Activated T-helper 1 cell treated with anti-CD3 and anti-CD28 coated beads, Interleukin-12 subunit alpha, Interleukin-12 subunit beta, Interleukin-2, Interleukin-4 antibody, amounts not matched to agents 30 ng/mL and 10 ng/mL and 1 ng/mL, durations not matched to agents 14 hours and 24 hours and 36 hours (primary cell): ENCODE measurements at places on chromosomes 4 and X. TPM values are rescaled to one million over a fixed set of nuclear protein-coding genes. Genes with fewer than 3 reads are reported as not detected.

SMIM10L2A gene
- total RNA-seq: 1.3 TPM in 2 replicates

GRCh38 chr4:128570387-128570975, 239.0 kb upstream of the JADE1 start:
- DNase-seq: no peak

GRCh38 chrX:8194216-8194615, 23.1 kb upstream of the VCX2 start:
- no peak for DNase-seq

GRCh38 chrX:7216981-7217587, 69.1 kb upstream of the PUDP start:
- DNase-seq: no peak

DNA sequence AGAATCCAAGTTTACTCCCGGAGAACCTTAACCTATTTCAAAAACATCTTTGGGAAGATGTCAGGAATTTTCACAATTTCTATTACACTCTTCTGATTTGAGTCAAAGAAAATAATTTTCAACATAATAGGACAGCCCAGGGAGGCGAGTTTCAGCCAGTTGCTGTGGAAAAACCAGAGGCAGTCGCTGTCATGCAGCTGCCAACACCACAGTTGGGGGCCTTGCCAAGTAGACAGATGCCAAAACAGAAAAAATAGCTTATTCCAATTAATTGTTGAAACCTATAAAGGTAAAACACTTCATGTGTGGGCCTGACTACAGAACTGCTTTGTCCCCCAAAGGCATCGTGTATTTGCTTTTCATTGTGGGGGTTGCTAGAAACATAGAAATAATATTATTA, 225.8 kb downstream of the DMD start:
- DNase-seq: no peak

DNA sequence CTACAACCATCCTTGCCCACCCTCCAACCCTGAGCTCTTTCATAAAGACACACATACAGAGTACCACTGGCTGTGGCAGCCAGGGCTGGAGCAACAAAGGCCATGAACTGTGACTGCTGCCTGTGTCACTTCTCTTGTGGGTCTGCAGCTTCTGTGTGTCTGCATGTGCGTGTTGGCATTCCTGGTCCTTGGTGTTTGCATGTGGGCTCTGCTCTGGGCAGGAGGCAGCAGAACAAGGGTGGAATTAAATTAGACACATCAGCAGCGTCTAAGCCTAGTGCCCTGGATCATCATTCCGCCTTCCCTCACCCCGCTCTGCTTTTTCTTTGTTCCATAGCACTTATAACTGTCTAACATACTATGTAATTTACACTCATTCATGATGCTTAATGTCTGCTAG, 157.7 kb downstream of the MGST2 start:
- DNase-seq: no peak

DNA sequence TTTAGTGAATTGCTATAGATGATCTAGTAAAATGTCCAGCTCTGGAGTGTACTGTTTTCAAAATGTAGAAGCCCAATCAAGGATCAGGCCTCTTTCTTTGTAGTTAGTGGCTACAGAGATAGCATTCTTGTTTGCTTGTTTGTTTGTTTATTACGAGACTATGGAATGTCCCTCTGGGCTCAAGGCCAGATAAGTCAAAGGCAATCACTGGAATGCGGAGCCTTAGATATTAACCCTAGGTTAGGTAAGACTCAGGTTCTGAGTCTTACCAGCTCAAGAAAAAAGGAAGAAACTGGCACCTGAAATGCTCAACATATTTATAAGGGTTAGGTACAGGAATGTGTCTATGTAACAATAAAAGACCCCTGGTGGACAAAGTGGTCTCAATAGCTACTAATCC, 261.5 kb downstream of the SLC7A11 start:
- DNase-seq: no peak
